ENCODE measurements at places on chromosomes 1 and 21.

DNA sequence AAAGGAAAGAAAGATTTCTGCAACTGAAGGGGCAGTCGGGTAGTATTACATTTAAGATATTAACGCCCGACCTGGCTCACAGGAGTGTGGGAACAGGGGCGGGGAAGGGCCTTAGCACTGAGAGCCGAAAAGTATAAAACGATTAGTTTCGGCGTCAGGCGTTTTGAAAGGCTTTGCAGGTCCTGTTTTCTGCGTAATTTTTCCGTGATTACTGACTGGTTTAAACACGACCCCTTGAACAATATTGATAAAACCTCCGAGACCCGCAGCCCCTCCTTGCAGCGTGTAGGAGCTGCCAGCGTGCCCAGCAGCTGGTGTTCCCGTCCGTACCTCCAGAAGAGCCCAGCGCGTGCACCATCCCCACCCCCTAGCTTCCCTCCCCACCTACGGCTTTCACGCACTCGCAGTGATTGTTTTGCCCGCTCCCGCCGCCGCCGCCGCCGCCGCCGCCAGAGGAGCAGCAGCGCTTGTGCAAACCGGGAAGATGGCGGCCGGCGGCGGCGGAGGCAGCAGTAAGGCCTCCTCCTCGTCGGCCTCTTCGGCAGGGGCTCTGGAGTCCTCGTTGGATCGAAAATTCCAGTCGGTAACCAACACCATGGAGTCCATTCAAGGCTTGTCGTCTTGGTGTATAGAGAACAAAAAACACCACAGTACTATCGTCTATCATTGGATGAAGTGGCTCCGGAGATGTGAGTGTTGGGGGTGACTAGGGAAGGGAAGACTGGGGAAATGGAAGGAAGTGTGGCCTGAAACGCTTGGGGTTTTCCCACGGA is 470 bp downstream of the RPRD2 start:
- peak; percentile 72 for DNase-seq

DNA sequence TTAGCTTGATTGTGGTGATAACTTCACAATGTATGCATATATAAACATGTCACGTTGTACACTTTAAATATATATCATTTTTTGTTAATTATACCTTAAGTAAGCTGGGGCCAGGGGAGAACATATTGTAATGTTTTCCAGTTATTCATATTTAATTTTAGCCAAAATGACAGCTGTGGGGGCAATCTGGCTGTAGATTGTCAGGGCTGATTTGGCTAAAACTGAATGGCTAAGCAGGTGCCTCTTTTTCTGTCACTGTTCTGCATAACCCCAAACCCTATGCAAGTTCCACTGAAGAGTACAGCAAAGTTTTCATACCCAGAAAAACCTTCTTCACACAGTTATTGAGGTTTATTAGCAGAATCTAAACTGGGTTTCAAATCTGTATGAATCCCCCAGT is 318.2 kb downstream of the PTPRC start:
- DNase-seq = no peak

DNA sequence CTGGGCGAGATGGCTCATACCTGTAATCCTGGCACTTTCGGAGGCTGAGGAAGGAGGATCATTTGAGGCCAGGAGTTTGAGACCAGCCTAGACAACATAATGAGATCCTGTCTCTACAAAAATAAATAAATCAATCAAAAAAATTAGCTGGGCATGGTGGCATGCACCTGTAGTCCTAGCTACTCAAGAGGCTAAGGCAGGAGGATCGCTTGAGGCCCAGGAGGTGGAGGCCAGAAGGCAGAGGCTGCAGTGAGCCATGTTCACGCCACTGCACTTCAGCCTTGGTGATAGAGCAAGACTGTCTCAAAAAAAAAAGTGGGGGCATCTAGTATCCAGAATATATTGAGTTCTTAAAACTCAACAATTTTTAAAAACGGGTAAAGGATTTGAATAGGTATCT is 6.0 kb downstream of the TUT4 start:
- DNase-seq = no peak

GRCh38 chr1:171161431-171161830 is 23.7 kb upstream of the FMO2 start:
- no peak for DNase-seq

All from hematopoietic multipotent progenitor cell treated with erythropoietin and hydrocortisone succinate and interleukin-3 and kit ligand, for 15 days (in vitro differentiated cells).